ENCODE measurements at places on chromosomes 11 and 22.

GRCh38 chr22:17703811-17704210 lies 65.3 kb downstream of the BCL2L13 start:
- no peak for DNase-seq

DNA sequence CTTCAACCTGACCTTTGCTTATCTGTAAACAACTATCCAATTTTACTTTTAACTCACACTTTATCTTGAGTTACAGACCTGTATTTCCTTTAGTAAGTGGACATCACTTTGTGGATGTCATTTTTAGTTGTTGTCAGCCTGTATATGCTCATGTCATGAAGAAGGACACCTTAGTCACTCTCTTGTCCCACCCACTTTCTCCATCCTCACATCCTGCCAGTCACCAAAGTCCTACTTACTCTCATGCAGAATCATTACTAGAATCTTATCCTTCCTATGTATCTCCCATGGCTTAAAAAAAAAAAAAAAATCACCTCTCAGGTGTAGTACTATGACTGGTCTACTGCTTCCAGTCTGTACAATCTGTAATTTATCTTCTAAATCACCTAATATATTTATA lies 43.3 kb downstream of the SESN3 start:
- DNase-seq, result no peak

GRCh38 chr11:114281388-114281956 lies 14.7 kb upstream of the NNMT start:
- no peak for DNase-seq

DNA sequence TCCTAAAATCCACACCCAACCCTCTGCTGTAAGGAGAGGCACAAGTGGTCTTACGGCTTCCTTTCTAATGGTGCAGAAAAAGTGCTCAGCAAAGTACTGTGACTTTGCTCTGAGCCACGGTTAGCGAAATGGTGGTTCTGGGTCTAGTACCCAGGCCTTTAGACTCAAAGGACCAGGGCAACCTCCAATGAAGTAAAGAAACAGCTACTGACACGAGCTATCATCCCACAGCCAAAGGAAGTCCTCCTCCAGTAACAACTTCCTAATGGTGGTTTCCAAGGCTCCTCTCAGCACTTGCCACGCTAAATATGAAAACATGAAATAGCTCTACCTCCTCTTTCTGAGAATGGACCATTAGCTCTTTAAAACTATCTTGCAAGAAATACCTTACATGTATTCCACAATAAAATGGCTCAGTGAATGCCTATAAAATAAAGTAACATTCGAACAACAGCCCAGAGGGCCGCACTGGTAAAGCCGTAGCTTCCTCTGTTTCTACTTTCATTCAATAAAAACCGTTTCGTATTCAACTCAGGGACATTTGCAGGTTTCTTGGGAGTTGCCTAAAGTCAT lies 122.4 kb downstream of the ETS1 start:
- DNase-seq, result no peak

- no peak for DNase-seq
These were observed 25.2 kb downstream of the MORC2 start for GRCh38 chr22:30943368-30943767.

- no peak for DNase-seq
These were observed 38.3 kb downstream of the TMPRSS5 start for GRCh38 chr11:113667801-113668200.

DNA sequence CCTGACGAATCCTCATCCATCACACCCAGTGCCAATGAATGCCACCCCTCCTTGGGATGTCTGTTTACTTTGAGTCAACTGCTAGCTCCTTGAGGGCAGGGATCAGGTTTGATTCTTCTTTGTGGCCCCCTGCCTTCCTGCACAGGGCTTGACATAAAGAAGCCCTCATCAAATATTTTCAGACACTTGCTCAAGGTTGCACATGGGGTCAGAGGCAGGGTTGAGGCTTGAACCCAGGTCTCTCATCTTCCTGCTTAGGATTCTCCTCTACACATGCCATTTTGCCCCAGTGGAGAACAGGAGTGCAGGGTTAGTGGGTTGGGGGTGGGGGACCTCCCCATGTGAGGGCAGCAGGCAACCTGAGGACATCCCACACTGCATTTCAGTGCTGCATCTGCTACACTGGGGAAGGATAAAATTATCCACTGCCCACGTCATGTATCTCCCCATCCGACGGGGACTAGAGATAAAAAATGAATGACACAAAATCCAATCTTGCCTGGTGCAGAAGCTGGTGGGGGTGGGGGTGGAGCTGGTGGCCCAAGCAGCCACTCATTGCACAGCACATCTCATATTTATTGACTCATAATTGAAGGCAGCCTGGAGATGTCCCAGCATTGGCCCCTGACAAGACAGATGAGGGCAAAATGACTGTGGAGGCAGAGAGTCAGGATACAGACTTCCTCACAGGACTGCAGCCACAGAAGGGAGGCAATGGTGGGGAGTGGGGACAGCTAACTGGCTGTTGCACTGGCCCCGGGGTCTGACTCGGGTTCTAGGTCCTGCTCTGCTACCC lies 41.3 kb downstream of the NEU3 start:
- DNase-seq, result no peak

DNA sequence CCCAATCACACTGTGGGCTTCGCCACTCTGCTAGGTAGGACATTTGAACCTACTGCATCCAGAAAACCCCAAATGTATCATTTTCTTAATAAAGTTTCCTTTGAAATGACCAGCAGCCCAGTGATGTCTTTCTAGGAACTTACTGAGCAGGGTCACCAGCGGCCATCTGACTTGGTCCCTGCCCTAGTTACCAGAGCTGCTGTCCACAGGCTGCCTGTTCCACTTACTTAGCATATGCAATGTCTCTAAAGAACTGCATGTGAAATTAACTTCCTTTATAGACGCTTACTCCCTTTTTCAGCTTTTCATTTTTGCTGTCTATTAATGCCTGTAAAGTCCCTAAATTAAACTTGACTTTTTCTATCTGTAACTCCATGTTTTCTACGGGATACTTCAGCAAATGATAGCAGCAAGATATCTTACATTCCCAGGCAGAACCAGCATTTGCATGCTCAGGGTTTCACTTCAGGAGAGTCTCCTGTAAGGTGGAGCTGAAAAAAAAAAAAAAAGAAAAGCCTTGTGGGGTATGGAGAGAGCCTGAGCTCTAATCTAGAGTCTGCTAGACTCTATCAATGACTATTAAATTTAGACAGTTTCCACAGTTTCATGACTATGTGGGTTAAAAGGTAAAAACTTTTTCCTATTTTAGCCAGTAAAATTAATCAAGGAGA lies 125.0 kb downstream of the FAT3 start:
- no peak for DNase-seq

GRCh38 chr11:115933564-115933963 lies 429.3 kb upstream of the CADM1 start:
- DNase-seq, result no peak

DNA sequence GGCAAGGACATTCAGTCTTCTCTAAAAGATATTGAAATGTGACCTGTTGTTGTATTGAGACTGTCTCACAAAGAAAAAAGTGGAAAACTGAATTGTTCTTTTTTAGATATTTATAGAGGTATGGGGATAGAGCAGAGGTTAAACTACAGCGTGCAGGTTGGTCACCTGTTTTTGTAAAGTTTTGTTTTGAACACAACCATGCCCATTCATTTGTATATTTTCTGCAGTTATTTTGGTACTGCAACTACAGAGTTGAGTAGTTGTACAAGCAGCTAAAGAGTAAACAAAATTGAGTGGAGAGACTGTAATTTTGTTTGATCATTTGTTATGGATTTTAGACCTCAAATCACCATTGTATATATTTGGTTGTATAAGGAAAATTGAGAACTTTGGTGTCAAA lies 11.3 kb downstream of the EED start:
- no peak for DNase-seq

- DNase-seq, result no peak
These were observed 5.7 kb upstream of the SULT4A1 start for GRCh38 chr22:43867839-43868635.

GRCh38 chr11:10502065-10502680 lies 38.8 kb downstream of the RNF141 start:
- no peak for DNase-seq

- DNase-seq, result no peak
These were observed 10.8 kb downstream of the SYT12 start for GRCh38 chr11:67033661-67034166.

GRCh38 chr22:48900626-48901025 lies 927.0 kb downstream of the BRD1 start:
- no peak for DNase-seq

GRCh38 chr11:372809-373715 lies 3.8 kb downstream of the B4GALNT4 start:
- no peak for DNase-seq

DNA sequence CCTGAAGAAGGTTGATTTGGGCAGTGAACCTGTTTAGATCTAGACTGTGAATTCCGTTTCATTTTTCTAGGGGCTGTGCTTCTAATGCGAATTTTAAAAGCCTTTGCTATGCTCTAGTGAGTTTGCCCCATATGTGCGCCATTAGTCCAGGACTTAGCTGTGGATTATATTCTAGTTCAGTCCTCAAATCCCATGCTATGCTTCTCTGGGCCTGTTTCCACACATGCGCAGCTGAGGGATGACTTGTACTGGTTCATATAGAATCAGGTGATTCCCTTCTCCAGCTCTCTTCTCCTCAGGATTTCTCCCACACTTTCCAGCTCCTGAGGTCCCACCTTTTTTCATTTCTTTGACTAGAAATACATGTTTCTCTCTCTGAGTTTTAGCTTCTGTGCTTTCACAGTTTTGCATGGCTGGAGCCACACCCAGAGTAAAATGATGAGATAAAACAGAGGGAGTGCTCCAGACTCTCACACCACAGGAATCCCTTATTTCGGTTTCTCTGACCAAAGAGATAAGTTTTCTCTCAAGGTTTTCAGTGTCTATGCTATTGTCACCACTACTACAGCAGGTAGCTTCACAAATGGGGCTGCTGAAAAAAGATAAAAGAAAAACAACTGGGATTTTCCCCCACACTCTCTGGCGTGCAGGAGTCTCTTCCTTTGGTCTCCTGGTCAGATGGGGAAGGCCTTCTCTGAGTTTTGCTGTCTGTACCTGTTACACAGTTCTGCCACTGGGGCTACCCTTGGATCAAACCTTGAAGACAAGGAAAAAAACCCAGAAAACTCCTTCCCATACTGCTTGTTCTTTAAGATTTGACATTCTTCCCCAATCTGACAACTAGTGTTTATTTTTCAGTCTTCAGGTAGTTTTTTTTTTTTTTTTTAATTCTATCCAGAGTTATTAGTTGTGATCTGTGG lies 96.2 kb upstream of the TEAD1 start:
- DNase-seq, result no peak

DNA sequence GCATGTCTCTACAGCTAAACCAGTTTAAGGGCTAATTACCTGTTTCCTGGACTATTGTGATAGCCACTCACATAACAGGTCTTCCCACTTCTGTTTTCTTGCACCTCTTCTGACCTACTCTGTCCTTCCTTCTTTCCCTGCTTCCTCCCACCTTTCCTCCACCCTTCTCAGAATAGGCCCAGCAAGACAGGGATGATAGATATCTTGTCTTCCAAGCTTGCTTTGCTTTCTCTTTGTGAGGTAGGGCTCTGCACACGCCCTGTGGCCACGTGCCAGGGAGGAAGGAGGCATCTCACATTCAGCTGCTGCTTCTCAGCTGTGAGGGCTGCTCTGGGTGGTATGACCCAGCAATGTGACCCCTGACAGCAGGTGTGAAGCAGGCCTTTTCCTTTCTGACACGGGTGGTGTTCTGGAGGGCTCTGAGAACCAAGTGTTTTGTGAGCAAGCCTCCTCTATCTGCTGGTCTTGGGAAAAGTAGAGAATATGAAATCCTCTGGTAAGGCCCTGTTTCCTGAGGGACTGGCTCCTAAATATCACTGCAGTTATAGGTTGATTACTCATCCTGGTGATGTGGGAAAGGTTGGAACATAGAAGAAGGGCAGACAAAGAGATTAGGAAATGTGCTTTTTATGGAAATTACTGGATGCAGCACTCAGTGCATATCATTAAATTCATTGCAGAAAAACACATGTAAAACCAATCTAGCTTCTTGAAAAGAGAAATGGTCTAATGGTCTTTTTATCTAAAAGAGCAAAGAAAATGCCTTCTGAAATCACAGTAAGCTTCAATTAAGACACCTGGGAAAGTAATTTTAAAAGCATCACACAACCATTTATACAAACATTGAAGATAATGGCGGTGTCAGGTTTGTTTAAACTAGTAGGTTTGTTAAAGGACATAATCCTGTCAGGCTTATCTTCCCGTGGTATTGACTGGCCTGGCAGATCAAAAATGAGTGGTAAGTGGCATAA lies 8.5 kb downstream of the AMOTL1 start:
- DNase-seq, result no peak

DNA sequence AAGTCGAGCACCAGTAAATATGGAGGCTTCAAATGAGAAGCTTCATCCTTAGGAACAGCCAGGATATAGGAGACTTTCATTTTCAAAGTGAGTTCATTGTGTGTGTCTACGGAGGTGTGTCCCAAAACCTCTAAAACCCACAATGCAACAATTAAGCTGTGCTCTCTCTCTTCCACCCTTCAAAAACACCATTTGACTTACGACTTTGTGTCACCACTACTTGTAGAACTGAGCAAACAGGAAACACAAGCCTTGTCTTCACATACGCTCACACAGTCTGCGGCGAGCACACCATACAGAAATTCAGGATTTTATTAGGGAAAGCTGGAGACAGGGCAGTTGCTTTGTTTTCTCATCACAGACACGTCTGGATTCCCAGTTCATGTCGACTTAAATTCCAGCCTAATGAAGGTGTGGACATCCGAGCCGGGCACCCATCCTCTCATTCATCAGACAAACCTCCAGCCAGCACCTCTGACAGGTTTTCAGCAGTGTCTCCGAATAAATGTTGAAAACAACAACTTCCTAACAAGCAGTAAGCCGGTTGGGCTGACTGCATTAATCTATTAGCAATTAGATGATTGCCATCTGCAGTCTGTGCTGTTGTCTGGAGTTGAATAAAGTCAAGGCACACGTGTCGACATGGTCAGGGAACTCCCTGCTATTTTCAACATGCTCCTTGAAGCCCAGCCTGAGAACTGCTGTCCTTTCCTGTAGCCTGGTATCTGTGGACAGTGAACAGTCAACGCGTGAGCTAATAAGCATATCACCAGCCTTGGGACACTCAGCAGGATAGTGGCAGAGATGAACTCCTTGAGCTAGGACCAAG lies 1411.1 kb downstream of the BRD1 start:
- no peak for DNase-seq

- DNase-seq, result no peak
These were observed at the start of gene HBD for GRCh38 chr11:5234381-5234834. HBD (minus strand) TSS chr11:5234483; CDS start chr11:5234433, 50 bp downstream.

GRCh38 chr22:29081517-29082236 lies 8.8 kb downstream of the KREMEN1 start:
- no peak for DNase-seq

GRCh38 chr11:60844045-60844869 lies 2.3 kb downstream of the CCDC86 start:
- DNase-seq, result no peak

- no peak for DNase-seq
These were observed 66.4 kb downstream of the ZNRF3 start for GRCh38 chr22:28949788-28950187.

Data from activated T-helper 9 cell treated with anti-CD3 and anti-CD28 coated beads, Interleukin-2, amount 50 U/mL, for 16 hours (primary cell).